ENCODE measurements at places on chromosomes 1 and 21.

GRCh38 chr1:174995121-174995520 is 4.6 kb upstream of the CACYBP start:
- DNase-seq: no peak

GRCh38 chr1:21955501-21956281 is 18.6 kb upstream of the HSPG2 start:
- DNase-seq: no peak

DNA sequence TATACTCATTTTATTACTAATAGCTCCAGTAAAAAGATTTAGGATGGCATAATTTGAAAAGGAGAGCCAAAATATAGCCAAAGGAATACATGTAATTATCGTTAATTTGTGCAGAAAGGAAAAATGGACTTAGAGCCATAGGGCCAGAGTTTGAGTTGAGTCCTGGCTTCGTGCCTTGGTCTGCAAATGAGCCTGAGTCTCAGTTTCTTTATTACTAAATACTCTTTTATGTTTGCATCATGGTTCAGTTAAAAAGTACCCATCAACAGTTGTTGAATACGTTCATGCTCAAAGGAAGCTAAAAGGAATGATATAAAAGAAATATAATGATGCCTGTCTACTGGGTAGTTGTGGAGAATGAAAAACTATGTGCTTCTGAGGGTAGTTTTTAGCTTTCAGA is 155.7 kb upstream of the FAM78B start:
- DNase-seq: no peak

DNA sequence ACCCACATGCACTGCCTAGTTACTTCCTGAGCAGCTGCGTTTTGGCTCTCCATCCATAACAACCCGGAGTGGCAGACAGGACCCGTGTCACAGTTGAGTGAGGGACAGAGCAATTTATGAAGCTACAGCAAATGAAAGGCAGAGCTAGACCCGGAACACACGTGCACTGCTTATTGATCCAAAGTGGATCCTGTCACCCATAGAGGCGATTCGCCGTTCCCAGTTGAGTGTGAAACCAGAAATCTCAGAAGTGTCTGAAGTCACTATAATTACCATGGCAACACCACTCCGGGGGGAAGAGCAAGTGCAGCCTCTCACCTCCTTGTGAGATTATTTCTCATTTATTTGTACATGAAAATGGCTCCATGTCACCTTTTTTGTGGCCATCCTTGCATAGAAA is 365.2 kb downstream of the DSCAM start:
- DNase-seq: no peak

- DNase-seq: no peak
Observed at GRCh38 chr1:117757668-117758067, 151.8 kb downstream of the TENT5C start.

GRCh38 chr1:16969651-16970050 is 10.8 kb downstream of the MFAP2 start:
- no peak for DNase-seq

GRCh38 chr1:27643600-27644368 is 8.8 kb upstream of the FGR start:
- DNase-seq: peak; percentile 72

GRCh38 chr1:78126506-78126905 is 80.7 kb downstream of the GIPC2 start:
- DNase-seq: no peak

DNA sequence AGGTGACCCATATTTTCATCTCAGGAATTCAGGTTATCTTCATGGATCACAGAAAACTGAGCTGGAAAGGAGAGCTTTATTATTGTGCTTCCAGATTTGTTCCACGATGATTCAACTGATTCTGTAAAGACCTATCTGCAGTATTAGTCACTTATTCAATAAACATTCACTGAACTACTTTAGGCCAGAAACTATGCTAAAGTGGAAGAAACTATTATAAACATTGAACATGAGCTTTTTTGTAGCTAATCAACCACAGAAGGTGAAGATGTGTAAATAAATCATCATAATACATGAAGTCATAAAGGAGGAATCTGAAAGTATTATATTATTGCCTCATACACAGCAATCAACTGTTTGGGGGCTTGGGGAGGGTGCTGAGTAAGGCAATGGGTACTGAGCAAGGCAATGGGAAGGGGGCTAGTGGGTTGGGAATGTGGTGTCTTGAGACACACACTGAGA is 30.6 kb upstream of the EXO1 start:
- no peak for DNase-seq

DNA sequence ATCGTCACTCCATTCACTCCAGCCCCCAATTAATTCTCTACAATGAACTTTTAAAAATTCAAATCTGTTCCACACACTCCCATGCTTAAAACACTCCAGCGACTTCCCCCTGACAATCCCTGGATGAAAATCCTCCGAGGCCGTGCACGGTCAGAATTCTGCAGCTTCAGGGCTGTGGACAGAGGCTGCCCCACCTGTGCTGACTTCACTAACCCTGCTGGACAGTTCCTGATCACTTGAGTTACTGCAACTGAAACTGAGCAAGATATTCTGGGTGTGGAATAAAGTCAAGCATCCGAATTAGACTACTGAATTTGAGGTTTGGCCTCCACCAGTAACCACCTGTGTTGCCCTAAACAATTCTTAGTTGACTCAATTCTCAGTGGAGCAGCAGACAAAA is 1.0 kb upstream of the JAK1 start:
- no peak for DNase-seq

GRCh38 chr1:110209715-110210603 is at the start of gene KCNC4:
KCNC4 (plus strand) TSS chr1:110210314; CDS start chr1:110211500, 1,186 bp downstream.
- peak; percentile 96 for DNase-seq

- no peak for DNase-seq
Observed at GRCh38 chr1:64608005-64608650, 136.7 kb upstream of the RAVER2 start.

DNA sequence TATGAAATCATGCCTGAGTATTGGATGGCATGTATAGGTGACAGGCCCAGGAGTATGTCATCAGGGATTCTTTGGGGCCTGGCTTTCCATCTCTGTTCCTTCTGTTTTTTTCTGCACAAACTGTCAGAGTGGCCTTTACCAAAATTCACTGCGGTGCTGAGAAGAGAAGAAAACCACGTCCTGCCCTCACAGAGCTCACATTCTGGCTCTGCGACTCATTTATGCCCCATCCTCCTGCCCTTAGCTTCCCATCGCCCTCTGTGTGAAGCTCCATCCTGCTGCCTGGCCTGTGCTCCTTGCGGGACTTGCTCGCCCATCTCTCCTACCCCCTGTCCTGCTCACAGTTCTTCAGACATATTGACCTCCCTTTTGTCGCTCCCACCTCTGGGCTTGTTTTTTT is 73.4 kb downstream of the HUNK start:
- DNase-seq: no peak

DNA sequence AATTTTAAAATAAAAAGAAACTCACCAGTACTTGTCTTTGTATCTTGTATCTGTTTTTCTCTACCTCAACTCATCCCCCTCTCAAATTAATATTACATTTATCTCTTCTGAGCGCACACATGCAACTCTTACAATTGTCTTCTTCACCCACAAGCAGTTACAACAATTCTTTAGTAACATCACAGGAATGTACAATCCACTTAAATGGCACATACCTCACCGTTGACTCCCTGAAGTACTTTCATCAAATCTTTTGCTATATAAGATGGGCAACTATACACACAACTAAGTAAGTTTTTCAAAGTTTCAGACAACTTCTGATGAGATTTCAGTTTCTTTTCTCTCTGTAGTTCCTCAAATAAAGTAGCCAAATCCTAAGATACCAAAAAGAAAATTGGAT is 28.3 kb downstream of the HEATR1 start:
- no peak for DNase-seq

All from CD4-positive, alpha-beta T cell treated with Interferon gamma for 1 hour (primary cell).